ENCODE measurements at places on chromosomes 1 and 21.

DNA sequence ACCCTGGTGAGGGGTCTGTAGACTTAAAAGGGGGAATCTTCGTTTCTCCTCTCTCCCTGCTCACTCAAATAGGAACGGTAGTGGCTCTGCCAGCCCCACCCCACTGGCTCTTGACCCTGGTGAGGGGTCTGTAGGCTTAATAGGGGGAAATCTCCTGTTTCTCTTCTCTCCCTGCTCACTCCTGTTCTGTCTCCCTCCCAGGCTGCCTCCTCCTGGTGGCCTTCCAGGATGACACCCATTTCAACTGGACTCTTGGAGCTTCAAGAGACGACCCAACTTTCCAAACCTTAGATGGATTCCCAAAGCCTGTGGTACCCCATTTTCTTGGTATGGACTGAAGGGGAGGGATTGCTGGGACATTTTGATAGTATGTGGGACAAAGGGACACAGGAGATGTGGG lies 1.4 kb upstream of the EPHB2 start:
- DNase-seq, result no peak

DNA sequence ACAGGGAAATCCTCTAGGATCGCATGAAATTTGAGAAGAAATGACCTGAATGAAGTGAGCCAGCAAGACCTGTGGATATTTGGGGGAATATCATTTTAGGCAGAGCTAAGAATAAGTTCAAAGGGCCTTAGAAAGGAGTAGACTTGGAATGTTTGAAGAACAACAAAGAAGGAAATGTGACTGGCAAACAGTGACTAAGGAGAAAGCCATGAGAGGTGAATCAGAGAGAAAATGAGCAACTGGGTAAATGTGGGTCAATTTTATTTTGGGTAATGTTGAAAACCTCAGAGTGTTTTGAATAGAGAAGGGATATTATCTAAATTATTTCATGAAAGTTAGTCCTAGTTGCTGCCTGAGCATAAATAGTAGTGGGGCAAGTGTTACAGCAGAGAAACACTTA lies 672.8 kb downstream of the LMO4 start:
- DNase-seq, result no peak

- DNase-seq, result peak; percentile 17
These were observed at the start of gene ELAVL4 for GRCh38 chr1:50108497-50109059. ELAVL4 (plus strand) TSS chr1:50108920; CDS start chr1:50109190, 270 bp downstream.

- no peak for DNase-seq
These were observed 8.9 kb downstream of the VSIG8 start for GRCh38 chr1:159853417-159854115.

DNA sequence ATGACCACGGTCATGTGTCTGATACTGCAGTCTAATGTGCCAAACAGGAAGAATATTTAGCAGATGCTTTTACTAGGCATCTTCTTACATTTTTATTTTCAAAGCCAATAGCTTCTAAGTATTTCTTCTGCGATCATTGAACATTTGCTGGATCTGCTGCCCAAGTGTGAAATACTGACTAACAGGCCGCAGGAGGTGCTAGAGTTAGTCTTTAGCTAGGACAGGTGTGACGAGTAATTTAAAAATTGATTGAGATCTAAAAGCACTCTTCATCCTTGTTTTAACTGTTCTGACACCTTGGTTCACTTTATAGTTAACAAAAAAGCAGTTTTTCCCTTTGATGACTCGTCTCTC lies 748 bp upstream of the FAM78B start:
- DNase-seq, result no peak

DNA sequence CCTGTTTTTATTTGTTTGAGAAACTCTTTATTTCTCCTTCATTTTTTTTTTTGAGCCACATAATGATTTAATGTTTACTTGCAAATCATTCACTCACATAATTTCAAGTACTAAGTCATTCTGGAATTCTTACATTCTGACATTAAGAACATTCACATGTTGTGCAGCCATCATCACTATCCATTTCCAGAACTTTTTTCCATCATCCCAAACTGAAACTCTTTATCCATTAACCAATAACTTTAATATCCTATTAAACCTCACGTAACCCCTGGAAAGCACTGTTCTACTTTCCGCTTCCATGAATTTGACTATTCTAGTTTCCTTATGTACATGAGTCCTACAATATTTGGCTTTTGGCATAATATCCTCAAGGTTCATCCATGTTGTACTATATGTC lies 52.5 kb upstream of the TEKT2 start:
- DNase-seq, result no peak

DNA sequence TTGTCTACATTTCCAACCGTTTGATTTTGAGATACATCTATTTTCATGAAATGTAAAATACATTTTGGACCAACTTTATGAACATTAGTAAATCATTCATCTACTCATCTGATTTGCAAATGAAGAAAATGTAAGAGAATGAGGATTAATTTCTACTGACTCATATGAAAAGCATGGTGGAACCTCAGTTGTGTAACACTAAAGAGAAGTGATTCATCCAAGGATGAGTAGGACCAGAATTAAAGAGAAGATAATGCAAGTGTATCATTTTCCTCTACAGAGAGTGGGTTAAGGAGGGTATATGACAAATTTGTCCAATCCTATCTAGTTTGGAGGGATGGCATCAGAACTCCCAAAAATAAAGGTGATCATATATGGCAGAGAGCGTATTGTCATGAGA lies 1967.6 kb downstream of the MRPL39 start:
- no peak for DNase-seq

- no peak for DNase-seq
These were observed 1.7 kb downstream of the HSPG2 start for GRCh38 chr1:21935393-21935804.

- DNase-seq, result no peak
These were observed 496.6 kb downstream of the DPYD start for GRCh38 chr1:97424209-97424608.

- DNase-seq, result no peak
These were observed 6.6 kb downstream of the HEYL start for GRCh38 chr1:39632682-39633417.

DNA sequence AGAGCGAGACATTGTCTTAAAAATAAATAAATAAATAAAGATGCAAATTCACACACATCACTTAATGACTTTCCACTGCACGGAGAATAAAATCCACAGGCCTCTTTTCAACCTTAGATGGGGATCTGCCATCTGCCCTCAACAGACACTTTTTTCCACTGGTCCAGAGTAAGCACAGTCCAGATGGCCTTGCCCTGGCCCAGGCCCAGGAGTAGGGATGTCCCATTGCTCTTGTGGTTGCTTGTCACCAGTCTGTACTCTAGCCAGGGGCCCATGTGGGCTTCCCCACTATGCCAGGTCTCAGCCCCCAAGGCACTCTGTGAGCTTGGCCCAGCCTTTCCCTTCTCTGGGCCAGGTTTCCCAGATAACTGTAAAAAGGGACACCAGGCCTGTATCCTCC lies 17.4 kb downstream of the PLOD1 start:
- no peak for DNase-seq

GRCh38 chr1:29196863-29197589 lies 15.3 kb upstream of the SRSF4 start:
- DNase-seq, result no peak

- DNase-seq, result no peak
These were observed 335.3 kb downstream of the BRINP2 start for GRCh38 chr1:177505905-177506590.

DNA sequence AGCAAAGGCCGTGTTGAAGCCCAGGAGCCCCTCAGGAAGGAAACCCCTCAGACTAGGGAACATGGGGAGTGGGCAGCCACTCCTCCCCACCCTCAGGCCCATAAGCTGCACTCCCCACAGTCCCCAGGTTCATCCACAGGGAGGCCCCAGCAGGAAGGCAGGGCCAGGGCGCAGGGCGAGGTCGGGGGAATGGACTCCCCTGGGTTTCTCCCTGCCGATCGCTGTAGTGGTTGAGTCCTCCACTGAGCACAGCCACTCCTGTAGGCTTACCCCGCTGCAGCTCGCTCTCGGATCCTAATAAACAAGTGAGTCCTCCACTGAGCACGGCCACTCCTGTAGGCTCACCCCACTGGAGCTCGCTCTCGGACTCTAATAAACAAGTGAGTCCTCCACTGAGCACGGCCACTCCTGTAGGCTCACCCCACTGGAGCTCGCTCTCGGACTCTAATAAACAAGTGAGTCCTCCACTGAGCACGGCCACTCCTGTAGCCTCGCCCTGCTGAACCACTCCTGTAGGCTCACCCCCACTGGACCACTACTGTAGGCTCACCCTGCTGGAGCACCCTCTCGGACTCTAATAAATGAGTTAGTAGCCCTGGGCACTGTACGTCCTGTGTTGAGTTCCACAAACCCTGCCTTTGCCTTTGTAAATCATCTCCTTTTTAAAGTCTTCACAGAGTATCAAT lies 16.2 kb upstream of the COL18A1 start:
- no peak for DNase-seq

DNA sequence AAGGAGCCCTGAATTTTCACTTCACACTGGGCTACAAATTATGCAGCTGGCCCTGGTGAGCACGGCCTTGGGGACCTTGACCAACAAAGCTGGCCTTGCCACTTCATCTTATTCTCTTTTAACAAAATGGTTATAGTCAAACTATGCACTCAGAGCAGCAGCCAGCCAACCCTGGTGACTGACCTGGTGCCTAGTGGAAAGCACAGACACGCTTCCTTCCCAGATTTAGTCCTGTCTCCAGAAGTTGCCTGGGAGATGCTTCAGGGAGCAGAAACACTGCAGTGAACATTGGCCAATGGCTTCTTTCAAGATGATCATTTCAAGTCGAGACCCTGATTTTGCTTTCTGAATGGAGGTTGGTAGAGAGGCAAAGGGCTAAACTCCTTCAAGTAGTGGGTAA lies 249.3 kb downstream of the SIPA1L2 start:
- no peak for DNase-seq

GRCh38 chr1:61692155-61692800 lies 32.7 kb downstream of the TM2D1 start:
- DNase-seq, result no peak

GRCh38 chr1:40709802-40710278 lies 18.3 kb downstream of the NFYC start:
- DNase-seq, result no peak

GRCh38 chr1:41448821-41449220 lies 35.7 kb downstream of the EDN2 start:
- DNase-seq, result no peak

GRCh38 chr1:213366141-213366831 lies 315.2 kb downstream of the RPS6KC1 start:
- no peak for DNase-seq

GRCh38 chr1:197392541-197392940 lies 124.5 kb downstream of the CRB1 start:
- DNase-seq, result no peak

DNA sequence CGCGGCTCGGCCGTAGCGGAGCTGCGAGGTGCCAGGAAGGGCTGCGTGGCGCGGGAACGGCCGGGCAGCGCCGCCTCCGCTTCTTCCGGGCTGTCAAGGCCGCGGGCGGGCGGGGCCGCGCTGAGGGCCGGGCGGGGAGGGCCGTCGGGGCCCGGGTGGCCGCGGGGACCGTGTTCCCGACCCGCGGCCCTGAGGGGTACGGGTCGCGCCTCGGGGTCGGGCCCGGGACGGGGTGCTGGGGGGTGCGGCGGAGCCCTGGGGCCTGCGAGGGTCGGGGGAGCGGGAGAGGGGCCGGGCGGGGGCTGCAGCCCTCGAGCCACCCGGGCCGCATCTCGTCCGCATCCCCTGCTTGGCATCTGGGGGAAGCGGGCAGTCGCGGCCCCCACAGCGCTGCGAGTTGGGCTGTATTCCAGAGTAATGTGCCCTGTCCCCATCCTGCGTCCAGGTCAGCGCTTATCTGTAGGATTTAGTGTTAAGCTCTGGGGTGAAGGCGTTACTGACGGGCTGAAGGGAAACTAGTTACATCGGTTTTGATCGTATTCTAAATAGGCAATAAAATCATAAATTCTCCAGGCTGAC lies 379 bp downstream of the RER1 start:
- DNase-seq, result no peak

DNA sequence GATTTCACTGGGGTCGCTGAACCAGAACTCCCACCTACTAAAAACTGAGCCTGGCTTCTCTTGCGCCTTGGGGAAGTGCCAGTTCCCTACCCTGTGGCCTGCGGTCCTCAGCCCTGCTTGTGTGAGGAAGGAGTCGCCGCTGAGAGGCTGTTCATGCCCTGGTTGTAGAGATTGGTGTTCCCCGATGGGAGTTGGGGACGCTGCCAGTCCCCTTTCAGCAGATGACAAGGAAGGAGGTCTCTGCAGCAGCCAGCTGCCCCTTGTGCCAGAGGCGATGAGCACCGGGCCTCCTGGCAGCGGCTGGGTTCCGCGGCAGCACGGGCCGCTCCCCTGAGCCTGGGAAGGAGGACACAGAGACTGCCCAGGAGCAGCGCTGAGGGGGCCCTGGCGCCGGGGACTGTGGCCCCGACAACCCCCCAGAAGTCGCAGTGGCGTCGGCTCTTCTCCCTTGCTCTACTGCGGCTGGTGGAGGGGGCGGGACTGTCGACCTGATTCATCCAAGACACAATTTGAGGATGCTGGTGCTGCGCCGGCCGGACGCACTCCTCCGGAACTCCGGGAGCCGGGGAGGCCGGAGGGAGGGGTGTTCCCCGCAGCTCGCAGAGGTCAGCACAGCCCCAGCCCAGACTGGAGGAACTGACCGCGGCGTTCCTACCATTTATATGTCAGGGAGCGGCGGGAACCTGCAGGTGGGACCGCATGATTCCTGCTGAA lies 12.0 kb upstream of the ADORA3 start:
- peak; percentile 87 for DNase-seq

DNA sequence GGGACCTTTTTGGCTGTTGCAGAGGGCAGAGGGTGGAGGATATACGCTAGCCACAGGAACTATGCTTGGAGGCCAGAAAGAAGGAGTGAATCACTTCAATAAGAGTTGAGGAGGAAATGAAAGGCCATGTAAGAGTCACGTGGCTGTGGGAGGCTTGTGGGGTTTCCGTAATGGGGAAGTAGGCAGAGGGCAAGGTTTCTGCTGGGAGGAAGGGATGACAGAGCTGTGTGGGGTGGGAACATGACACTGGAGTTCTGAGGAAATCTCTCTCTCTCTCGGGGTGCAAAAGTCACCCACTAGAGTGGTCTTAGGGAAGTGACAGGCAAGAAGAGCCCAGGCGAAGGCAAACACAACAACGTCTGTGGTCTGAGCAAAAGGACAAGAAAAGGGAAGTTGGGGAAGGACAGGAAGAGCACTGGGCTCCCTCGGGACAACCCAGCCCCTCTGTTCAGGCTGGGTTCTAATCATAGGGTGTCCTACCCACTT lies 3.9 kb upstream of the CD1C start:
- DNase-seq, result peak; percentile 99

DNA sequence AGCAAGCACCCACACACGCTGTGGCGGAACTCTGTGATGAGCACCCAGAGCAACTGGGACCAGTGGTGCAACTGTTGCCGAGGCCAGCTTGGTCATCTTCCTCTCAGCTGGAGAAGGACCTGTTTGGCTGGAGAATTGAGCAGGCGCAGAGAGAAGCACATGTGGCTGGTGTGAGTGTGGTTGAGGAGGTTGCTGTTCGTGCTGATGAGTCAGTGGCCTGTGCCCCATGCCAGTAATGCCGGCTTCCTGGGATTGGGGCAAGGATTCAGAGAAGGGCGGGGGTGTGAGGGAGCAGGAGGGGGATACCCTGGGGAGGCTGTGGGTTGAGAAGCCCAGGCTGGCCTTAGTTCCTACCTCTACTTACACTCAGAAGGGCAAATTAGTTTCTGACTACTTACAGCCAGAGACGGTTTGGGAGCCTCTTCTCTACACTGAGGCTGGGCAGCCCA lies 57.5 kb upstream of the EPS8L3 start:
- peak; percentile 99 for DNase-seq

- no peak for DNase-seq
These were observed 14.0 kb downstream of the BCAR3 start for GRCh38 chr1:93667642-93668041.

- peak; percentile 20 for DNase-seq
These were observed 145.1 kb downstream of the NPHP4 start for GRCh38 chr1:5847013-5847659.

All from inflammatory macrophage (primary cell).